Lower lobe of right lung (tissue), 2 donors: ENCODE measurements at places on chromosomes 16 and 17. TPM values are rescaled to one million over a fixed set of nuclear protein-coding genes. Genes with fewer than 3 reads are reported as not detected.

GNGT2 gene
- 21.1 TPM for total RNA-seq

PRSS21 gene
- 26.5 TPM for total RNA-seq

MAP2K3 gene
- 55.2 TPM for total RNA-seq

PRR35 gene
- total RNA-seq = not detected
